Memory B cell (primary cell): ENCODE measurements at places on chromosomes 13 and 19.

DNA sequence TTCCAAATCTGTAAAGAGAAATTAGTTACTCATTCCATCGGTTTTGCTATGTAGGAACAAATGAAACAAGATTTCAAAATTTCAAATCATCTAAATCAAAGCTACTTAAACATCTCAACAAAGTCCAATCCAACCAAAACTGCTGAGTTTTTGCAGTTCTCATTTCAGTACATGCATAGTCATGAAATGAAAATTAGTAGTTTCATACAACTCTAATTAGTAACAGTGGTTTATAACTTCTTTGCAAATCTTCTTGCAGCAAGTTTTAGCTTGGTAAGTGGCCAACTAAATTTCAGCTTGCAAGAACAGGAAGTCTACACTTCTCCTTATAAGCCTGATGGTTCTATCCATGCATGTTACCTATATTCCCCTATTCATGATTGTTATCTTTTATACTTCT lies 75.6 kb downstream of the SPRY2 start:
- DNase-seq = no peak

DNA sequence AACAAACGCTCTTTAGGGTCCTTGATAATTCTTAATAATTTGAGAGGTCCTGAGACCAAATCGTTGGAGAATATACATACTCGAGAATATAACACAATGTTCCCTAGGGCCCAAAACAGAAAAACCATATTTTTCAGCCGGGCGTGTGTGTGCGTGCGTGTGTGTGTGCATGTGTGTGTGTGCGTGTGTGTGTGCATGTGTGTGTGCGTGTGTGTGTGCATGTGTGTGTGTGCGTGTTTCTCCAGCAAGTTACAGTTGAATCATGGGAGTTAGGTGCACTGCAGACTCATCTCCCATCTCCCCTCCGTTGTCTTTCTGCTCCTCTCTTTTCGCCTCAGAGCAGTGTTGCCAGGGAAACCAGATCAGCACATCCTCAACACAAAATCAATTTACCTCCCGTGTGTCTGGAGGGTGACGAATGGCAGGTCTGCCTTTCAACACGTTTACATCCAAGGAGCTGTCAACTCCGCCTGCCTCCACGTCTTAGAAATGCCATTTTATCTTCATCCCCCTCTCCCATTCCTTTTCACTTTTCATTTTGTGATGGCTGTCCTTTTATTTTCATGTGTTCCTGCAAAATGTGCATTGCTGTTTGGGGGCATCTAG lies 8.3 kb upstream of the PNMA8B start:
- no peak for DNase-seq

- DNase-seq = no peak
Observed at GRCh38 chr13:46896341-46897137, at the start of gene HTR2A. Gene HTR2A (minus strand): TSS chr13:46897053. CDS start chr13:46895906, 1,147 bp downstream.

GRCh38 chr13:51765142-51765515 lies 38.8 kb downstream of the DHRS12 start:
- DNase-seq = no peak

- no peak for DNase-seq
Observed at GRCh38 chr19:17450264-17451075, 2.0 kb upstream of the TMEM221 start.

GRCh38 chr13:112450904-112451240 lies 74.7 kb downstream of the SPACA7 start:
- no peak for DNase-seq

GRCh38 chr13:24927810-24928404 lies 163.9 kb downstream of the RNF17 start:
- no peak for DNase-seq

GRCh38 chr13:110697842-110698241 lies 8.1 kb downstream of the CARS2 start:
- no peak for DNase-seq

DNA sequence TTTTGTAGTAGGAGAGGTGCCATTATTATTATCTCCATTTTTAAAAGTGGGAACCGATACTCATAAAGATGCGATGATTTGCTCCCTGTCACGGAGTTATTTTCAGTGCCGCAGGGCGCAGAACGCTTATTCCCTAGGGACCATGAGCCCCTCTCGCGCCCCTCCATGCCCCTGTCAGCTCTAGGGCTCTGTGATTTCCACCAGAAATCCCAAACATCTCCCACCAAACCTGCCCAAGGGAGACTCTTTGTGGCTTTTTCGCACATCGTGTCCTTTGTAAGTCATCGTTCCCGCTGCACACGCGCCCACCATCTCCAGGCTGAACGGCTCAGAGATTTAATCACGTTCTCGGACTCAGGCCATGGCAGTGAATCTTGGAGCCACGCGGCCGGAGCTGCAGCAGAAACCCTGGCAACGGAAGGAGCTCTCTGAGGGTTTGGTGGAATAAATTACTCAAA lies 105.1 kb downstream of the DNAJC15 start:
- no peak for DNase-seq

- no peak for DNase-seq
Observed at GRCh38 chr13:63938851-63939250, 2523.2 kb upstream of the PCDH20 start.

DNA sequence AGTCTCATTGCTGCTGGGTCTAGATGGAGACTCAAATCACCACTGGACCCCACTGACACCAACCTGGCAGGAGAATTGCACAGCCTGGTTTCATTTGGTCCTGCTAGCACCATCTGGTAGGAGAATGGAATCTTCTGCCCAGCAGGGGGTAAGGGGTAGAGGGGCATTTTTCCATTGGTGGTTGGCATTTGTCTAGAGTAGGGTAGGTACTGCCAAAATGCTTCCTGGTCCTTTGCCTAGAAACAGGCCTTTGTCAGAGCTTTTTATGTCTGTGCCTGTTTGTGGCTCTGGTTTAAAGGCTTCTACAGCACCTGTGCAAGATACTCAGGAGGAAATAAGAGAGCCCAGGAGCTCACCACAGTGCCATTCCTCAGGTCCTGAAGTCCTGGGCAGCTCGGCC lies 121.3 kb downstream of the KCTD12 start:
- no peak for DNase-seq

GRCh38 chr13:107681600-107681999 lies 533.7 kb downstream of the LIG4 start:
- DNase-seq = no peak

- no peak for DNase-seq
Observed at GRCh38 chr13:34277936-34278335, 460.0 kb downstream of the RFC3 start.

DNA sequence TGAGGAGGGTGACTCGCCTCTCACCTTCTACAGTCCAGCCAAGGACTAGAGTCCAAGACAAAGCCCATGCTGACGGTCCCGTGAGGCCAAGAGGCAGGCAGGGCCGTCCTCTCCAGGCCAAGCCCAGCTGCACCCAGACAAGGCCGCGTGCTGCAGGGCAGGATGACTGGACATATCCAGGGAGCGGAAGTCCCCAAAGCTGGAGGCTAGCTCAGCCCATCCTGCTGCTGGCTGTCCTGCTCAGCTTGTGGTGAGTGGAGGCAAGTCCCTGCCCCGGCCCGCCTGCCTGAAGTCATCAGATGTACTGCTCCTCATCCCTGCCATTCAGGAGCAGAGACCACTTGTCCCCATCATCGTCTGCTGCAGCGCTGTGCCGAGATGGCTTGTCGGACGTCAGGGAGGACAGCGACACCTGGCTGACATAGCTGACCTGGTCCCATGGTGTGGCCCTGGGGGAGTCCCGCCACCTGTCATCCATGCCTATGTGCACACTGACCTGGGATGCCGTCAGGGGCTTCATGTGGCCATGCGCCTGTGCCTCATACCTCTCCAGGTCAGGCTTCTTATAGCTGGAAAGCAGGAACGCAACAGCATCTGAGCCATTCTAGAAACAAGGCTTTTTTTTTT lies 72.8 kb downstream of the CCDC70 start:
- DNase-seq = no peak

DNA sequence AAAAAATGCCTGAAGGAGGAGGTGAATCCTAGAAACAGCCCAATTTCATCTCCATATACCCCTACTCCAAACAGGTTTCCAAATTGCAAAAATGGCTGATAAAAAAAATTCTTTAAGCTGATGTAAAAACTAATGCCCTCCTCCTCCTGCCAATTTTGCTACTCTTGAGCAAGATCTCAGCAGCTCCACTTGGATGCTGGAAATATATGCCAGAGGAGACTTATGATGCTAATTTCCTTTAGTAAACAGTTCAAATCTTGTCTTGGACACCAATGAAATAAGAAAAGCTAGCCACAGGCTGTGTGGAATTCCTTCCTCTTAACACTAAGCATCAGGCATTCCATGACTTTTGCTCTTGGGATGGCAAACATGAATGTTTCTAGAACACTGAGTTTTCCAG lies 67.5 kb downstream of the INSR start:
- DNase-seq = no peak

DNA sequence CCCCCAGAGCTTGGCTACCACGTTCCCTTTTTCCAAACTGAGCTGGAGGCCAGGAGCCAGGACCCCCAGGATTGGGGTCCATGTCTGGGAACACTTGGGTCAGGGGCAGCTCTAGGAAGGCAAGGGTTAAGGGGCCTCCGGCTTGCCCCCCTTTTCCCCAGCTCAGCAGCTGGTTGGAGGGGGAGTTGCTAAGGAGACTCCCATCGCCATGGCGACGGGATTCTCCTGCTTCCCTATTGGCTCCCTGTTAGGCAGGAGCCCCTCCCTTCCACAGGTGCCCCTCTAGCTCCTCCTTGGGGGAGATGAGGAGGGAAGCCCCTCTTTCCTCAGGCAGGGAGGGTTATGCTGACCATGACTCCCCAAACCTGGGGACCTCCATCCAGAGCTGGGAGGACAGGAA lies 33.9 kb downstream of the PDE4A start:
- DNase-seq = no peak
